HFFc6 (cell line): ENCODE measurements at places on chromosomes 12 and 14. TPM values are rescaled to one million over a fixed set of nuclear protein-coding genes. Genes with fewer than 3 reads are reported as not detected.

The HOXC4 gene
- 0.38 TPM in 1 of 3 replicates, not detected in the others for total RNA-seq

- no peak overlapping the region for H3K4me3 ChIP-seq
- no peaks in the 10 kb centered on the region for H3K4me1 ChIP-seq
- DNase-seq, result no peak
- no peaks in the 10 kb centered on the region for H3K27me3 ChIP-seq
- no peak overlapping the region for H3K27ac ChIP-seq
Measured at GRCh38 chr14:35678403-35679028, 130.6 kb downstream of the RALGAPA1 start.

GRCh38 chr14:50726372-50727107, 58.4 kb upstream of the SAV1 start:
- peak overlapping the region; percentile 56 for H3K27ac ChIP-seq
- peak; percentile 63 for DNase-seq
- H3K27me3 ChIP-seq, result peaks cover 1% of the 10 kb centered on the region; the same call in 1 of the 2 replicates
- H3K36me3 ChIP-seq, result peaks cover 57% of the 10 kb centered on the region
- peaks cover 25% of the 10 kb centered on the region for H3K4me1 ChIP-seq
- H3K4me3 ChIP-seq, result peak overlapping the region; percentile 33

- no peak for DNase-seq
- H3K36me3 ChIP-seq, result no peaks in the 10 kb centered on the region
- 0 out of 2 replicates have a peak, but pooled peaks cover 1% of the 10 kb centered on the region for H3K27me3 ChIP-seq
- H3K4me3 ChIP-seq, result no peak overlapping the region
Measured at GRCh38 chr14:97848317-97848980, 1051.3 kb downstream of the VRK1 start.

GRCh38 chr14:30284808-30285207, 274.1 kb upstream of the G2E3 start:
- H3K27ac ChIP-seq, result no peak overlapping the region
- no peaks in the 10 kb centered on the region for H3K36me3 ChIP-seq
- H3K4me3 ChIP-seq, result no peak overlapping the region
- DNase-seq, result no peak
- peaks cover 15% of the 10 kb centered on the region for H3K4me1 ChIP-seq

The CPNE6 gene
- total RNA-seq, result not detected in 2 replicates

The TMEM30B gene
- not detected in 2 replicates for total RNA-seq

DNA sequence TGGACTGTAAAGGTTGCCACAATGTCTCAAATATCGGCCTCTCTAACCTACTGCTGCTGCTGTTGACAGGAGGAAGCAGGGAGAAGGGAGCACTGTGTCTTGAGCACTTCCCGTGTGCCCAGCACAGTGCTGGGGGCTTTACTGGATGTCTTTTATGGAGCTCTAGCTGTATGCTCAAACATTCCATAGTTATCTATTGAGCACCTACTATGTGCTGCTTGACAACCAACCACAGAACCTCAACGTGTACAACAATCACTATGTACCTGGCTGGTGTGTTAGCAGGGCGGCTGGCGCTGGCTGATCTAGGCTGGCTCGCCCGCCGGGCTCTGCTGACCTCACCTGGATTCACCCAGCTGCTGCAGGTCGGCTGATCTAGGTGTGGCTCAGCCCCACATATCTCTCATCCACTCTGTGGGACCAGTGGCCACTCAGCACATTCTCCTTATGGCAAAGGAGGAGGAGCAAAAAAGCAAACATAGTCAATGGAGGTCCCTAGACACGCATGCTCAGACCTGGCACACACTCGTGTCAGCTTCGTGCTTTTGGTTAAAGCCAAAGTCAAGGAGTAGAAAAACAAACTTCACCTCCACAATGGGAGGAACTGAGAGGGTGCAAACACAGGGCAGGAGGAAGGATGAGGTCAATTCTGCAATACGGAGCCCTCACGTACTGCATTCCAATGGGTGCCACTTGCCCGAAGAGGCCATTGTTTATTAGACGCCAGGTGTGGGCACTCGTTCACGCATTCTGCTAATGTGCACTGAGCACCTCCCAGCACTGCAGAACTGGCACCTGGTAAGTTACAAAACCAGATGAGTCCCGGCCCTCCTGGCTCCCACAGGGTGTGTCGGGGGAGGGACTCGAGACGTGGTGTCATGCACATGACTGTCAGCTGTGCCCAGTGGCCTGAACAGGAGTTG, 147.2 kb downstream of the SCARB1 start:
- H3K4me3 ChIP-seq, result no peak overlapping the region
- no peak for DNase-seq
- peaks cover 10% of the 10 kb centered on the region for H3K27me3 ChIP-seq
- no peak overlapping the region for H3K27ac ChIP-seq
- peaks cover 46% of the 10 kb centered on the region for H3K4me1 ChIP-seq

- H3K36me3 ChIP-seq, result no peaks in the 10 kb centered on the region
- no peak for DNase-seq
- H3K4me1 ChIP-seq, result peaks cover 26% of the 10 kb centered on the region
- H3K4me3 ChIP-seq, result peak overlapping the region; percentile 49
Measured at GRCh38 chr14:75662966-75663365, 1.9 kb downstream of the TTLL5 start.

- no peak overlapping the region for H3K27ac ChIP-seq
- no peak for DNase-seq
- H3K36me3 ChIP-seq, result no peaks in the 10 kb centered on the region
- no peak overlapping the region for H3K4me3 ChIP-seq
Measured at GRCh38 chr12:31117203-31118011, 43.7 kb downstream of the DDX11 start.

DNA sequence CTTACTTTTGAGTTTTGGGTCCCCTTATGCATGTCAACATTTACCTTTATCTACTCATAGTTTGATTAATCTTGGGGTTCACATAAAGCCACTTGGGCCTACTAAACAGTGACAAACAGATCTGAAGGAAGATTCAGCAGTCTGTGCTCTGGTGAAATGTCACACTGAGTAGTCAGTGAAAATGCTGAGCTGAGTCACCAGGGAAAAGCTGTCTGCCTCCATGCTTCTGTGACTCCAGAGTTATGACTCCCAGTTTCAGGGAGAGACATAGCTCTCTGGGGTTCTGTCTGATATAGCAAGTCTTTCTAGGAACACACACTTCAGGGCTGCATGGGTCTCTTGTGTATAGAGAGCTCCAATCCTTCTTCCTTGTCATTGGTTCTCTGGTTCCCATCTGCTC, 406.3 kb upstream of the FAR2 start:
- H3K27me3 ChIP-seq, result no peaks in the 10 kb centered on the region; the same call in 1 of the 2 replicates
- no peak overlapping the region for H3K4me3 ChIP-seq
- no peak for DNase-seq
- no peak overlapping the region for H3K27ac ChIP-seq

The EGLN3 gene
- not detected in 3 replicates for total RNA-seq

DNA sequence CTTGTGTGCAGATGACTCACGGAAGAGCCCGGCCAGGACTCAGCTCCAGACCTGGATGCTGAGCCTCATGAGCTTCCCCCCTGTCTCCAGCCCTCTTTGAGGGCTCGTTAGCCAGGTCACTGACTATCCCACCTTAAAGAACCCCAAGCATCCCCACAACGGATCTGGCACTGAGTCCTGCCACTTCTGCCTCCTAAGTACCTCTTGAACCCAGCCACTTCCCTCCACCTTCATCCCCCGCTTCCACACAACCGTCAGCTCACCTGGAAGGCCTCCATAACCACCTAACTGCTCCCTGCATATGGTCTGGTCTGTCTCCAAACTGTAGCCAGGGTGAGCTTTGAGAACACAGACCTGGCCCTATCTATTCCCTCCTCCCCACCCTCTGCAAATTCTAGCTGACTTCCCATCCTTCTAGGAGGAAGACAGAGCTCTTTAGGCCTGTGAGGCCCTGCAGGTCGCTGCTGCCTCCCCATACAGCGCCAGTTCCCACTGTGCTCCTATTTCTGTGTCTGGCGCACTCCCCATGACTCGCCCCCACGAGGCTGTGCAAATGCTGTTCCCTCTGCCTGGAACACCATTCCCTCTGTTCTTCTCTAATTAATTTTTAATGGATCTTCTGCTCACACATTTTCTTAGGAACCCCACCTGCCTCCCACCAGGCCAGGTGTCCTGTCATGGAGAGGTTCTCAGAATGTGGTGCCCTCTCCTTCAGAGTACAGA, 2.9 kb upstream of the HSP90AA1 start:
- DNase-seq, result no peak
- H3K4me3 ChIP-seq, result peak overlapping the region; percentile 5; the same call in 1 of the 2 replicates
- H3K36me3 ChIP-seq, result peaks cover 16% of the 10 kb centered on the region
- peaks cover 10% of the 10 kb centered on the region for H3K27me3 ChIP-seq
- H3K4me1 ChIP-seq, result peaks cover 28% of the 10 kb centered on the region
- no peak overlapping the region for H3K27ac ChIP-seq

DNA sequence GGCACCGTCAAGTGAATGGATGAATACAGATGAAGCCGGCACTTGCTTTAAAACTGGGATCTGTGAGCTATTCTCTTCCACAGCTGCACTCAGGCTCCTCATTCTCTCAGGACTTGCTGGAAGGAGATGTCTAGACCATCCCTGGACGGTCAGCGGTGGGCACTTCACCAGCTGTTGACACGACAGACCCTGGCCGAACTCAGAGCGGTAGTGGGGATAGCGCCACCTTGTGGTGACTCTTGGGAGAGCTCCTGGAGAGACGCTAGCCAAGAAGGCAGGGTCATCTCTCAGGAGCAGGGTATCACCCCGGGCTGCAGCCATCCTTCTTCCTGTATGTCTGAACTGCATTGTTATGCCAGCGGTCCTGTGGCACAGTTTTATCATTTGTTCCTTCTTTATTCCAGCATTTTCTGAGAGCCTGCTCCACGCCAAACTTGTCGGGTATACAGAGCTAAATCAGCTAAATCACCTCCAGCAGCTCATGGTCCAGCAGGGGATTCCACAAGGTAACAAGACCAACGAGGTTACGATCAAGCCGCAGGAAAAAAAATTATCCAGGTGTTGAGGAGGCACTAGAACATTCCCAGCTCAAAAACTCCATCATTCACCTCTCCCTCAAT, 10.0 kb downstream of the WNT1 start:
- H3K4me3 ChIP-seq, result no peak overlapping the region
- H3K36me3 ChIP-seq, result no peaks in the 10 kb centered on the region
- peaks cover 57% of the 10 kb centered on the region for H3K27me3 ChIP-seq
- no peaks in the 10 kb centered on the region; the same call in 1 of the 2 replicates for H3K4me1 ChIP-seq
- peak; percentile 25 for DNase-seq
- H3K27ac ChIP-seq, result no peak overlapping the region

- no peak for DNase-seq
- peaks cover 38% of the 10 kb centered on the region for H3K36me3 ChIP-seq
- no peaks in the 10 kb centered on the region; the same call in 1 of the 2 replicates for H3K27me3 ChIP-seq
Measured at GRCh38 chr14:71388336-71388735, 481.1 kb downstream of the PCNX1 start.

DNA sequence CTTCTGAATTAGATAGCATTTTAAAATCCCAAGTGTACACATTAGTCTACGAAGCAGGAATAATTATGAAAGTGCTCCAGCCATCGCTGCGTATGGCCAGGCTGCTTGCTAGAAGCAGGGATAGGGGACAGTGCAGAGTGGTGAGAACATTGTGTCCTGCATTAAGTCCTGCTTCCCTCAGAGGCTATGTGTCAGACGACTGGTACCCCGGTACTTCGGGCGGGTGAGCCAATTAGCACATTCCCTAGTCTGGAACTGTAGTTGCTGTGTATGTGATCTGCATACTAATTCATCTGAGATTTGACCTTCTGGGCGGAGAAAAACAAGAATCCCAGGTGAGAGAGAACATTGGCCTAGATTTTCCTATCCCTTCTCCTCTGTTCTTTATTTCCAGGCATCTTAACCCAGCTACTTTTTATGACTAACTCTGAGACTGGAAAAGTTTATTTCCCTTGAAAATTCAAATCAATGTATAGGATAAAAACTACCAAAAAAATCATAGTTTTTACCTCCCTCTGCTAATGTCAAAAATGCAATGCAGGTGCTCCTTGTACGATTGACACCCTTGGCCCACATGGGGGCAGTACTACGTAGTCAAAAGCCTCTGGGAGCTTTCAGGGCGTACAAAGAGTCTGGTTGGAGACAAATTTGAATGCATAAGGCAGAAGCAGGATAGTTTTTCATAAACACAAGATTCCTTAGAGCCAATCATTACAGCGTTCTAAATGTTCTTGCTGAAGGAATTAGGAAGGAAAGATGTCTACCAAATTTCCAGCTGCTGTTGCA, 764.3 kb downstream of the NOVA1 start:
- H3K36me3 ChIP-seq, result no peaks in the 10 kb centered on the region
- no peak for DNase-seq
- no peaks in the 10 kb centered on the region for H3K27me3 ChIP-seq
- H3K27ac ChIP-seq, result no peak overlapping the region
- no peaks in the 10 kb centered on the region for H3K4me1 ChIP-seq
- H3K4me3 ChIP-seq, result no peak overlapping the region

The KLRC1 gene
- not detected in 3 replicates for total RNA-seq

DNA sequence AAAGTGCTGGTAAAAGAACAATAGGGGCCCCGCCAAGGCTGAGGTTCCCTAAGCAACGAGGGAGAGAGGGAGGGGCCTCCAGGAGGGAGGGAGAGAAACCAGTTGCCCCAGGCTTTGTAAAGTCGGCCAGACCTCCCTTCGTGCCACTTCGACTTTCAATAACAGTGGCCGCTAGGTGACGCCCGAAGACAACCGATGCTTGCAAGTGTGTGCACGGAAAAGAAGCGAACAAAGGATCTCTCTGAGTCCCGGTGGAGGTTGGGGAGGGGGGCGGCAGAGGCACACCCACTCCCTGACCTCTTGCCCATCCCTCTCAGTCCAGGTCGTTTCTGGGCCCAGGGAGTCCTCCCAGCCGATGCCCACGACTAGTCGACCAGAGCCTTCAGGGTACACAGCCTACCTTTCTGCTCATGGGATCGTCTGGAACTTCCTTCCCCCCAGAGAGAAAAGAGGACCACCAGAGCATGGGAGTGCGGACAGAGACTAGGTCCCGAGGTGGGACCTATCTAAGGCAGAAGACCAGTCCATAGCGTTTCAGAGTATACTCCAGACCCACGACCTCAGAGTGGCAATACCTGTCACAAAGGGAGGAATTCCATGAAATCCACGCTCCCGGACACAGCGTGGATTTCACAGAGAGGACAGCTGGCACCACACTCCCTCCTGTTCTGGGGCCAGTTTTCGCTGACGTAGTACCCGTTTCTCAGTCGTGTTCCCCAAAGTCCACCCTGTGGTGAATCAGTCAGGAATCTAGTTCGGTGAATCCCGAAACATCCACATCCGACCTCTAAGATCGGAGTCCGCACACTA, 262.7 kb upstream of the ALG10B start:
- peaks cover 5% of the 10 kb centered on the region; the same call in 1 of the 2 replicates for H3K4me1 ChIP-seq
- H3K4me3 ChIP-seq, result no peak overlapping the region
- no peaks in the 10 kb centered on the region; the same call in none of the 2 replicates for H3K27me3 ChIP-seq
- DNase-seq, result no peak
- H3K27ac ChIP-seq, result no peak overlapping the region

The PMEL gene
- 0.37 to 0.50 TPM (median 0.42 TPM) in 3 replicates for total RNA-seq

- no peak overlapping the region for H3K27ac ChIP-seq
- H3K36me3 ChIP-seq, result peaks cover 12% of the 10 kb centered on the region
- no peaks in the 10 kb centered on the region; the same call in 1 of the 2 replicates for H3K27me3 ChIP-seq
- H3K4me1 ChIP-seq, result no peaks in the 10 kb centered on the region
- H3K4me3 ChIP-seq, result no peak overlapping the region
- DNase-seq, result no peak
Measured at GRCh38 chr14:106287506-106287905, 761.1 kb downstream of the TMEM121 start.
